Large intestine (tissue), 12 donors: ENCODE measurements at places on chromosomes 3 and 15. TPM values are rescaled to one million over a fixed set of nuclear protein-coding genes. Genes with fewer than 3 reads are reported as not detected.

DNA sequence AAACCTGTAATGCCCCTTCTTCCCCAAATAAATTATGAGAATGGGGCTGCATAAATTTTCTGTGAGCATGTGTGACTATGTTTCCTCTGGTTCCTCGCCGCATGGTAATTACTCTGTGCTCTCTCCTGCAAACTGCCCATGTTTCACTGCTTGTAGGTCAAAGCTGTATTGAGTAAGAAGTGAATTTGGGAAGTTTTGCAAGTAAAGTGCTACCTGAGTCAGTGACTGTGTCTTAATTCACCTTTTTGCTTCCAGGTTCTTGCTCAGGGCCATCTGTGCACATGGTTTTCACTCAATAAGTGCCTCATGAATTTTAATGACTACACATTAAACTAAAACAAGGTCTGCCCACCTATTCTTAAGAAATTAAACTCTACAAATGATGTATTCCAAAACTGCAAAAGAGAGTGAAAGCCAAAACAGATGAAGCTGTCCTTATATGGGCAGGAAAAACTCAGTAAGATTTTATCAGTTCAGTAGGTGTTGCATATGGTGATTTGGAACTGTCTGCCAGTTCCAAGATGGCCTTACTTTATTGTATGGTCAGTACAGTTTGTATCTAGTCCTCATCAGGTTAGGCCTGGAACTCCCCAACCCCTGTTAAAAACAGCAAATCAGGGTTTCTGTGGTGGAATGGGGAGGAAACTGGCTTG, 100.0 kb downstream of the LPP start:
- no peaks in the 10 kb centered on the region for H3K27me3 ChIP-seq
- H3K27ac ChIP-seq, result peak overlapping the region; percentile 42
- peaks cover 34% of the 10 kb centered on the region for H3K4me1 ChIP-seq
- DNase-seq, result no peak

GRCh38 chr15:71329497-71330260, 214.4 kb downstream of the THSD4 start:
- peak; percentile 65 for DNase-seq
- no peaks in the 10 kb centered on the region for H3K27me3 ChIP-seq
- H3K27ac ChIP-seq, result peak overlapping the region; percentile 62
- H3K36me3 ChIP-seq, result no peaks in the 10 kb centered on the region
- no peak overlapping the region for H3K4me3 ChIP-seq

GRCh38 chr15:38130740-38131498, 121.7 kb upstream of the SPRED1 start:
- DNase-seq, result peak; percentile 50
- H3K4me1 ChIP-seq, result peaks cover 43% of the 10 kb centered on the region
- H3K27ac ChIP-seq, result peak overlapping the region; percentile 59
- no peaks in the 10 kb centered on the region for H3K27me3 ChIP-seq
- no peak overlapping the region for H3K4me3 ChIP-seq

GRCh38 chr15:58513726-58514336, 82.0 kb downstream of the LIPC start:
- no peaks in the 10 kb centered on the region for H3K4me1 ChIP-seq
- H3K4me3 ChIP-seq, result no peak overlapping the region
- H3K27me3 ChIP-seq, result no peaks in the 10 kb centered on the region
- DNase-seq, result no peak
- H3K27ac ChIP-seq, result no peak overlapping the region
- H3K36me3 ChIP-seq, result no peaks in the 10 kb centered on the region

DNA sequence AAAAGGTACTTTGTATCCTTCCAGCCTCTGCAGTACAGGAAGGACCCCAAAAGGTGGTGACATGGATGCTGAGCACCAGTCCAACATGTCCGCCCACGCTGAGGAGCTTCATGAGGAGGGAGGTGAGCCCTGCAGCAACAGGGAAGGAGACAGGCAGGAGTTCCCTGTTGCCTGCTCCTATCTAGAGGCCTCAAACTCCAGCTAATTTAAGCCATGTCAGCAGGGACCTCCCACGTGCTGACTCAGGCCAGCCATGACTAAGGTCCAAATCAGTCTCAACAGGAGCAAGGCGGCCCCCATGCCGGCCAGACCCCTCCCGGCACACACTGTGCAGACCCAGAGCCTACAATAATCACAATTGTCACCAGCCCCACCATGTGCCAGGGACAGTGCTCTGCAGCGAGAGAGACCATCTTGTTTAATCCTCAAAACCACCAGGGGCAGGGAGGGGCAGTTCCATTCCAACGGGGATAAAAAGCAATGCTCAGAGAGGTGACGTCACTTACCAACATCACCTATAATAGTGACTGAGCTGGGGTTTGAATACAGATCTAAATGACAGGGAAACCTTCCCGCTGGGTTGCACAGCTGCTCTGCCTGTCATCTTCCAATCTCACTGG, 54.5 kb upstream of the GATA2 start:
- no peaks in the 10 kb centered on the region for H3K27me3 ChIP-seq
- H3K4me1 ChIP-seq, result peaks cover 5% of the 10 kb centered on the region
- H3K36me3 ChIP-seq, result no peaks in the 10 kb centered on the region
- no peak overlapping the region for H3K27ac ChIP-seq
- DNase-seq, result no peak

DNA sequence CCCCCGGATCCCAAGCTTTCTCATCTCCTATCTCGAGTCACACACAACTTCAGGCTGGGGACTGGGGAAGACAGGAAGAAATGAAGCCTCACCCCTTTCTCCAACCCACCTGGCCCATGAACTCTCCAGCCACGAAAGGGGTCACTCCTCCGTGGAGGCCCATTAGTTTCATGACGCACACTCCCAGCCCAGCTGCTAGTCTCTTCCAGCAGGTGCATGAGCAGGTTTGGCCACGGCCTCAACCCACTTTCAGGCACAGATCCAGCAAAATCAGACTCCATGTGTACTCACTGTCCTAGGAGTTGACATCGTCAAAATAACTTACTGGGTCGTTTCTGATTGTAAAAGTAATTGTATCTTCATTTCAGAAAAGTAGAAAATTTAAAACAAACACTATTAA, 76.6 kb downstream of the C3orf70 start:
- H3K36me3 ChIP-seq, result no peaks in the 10 kb centered on the region
- H3K4me1 ChIP-seq, result peaks cover 5% of the 10 kb centered on the region
- H3K27me3 ChIP-seq, result no peaks in the 10 kb centered on the region

DNA sequence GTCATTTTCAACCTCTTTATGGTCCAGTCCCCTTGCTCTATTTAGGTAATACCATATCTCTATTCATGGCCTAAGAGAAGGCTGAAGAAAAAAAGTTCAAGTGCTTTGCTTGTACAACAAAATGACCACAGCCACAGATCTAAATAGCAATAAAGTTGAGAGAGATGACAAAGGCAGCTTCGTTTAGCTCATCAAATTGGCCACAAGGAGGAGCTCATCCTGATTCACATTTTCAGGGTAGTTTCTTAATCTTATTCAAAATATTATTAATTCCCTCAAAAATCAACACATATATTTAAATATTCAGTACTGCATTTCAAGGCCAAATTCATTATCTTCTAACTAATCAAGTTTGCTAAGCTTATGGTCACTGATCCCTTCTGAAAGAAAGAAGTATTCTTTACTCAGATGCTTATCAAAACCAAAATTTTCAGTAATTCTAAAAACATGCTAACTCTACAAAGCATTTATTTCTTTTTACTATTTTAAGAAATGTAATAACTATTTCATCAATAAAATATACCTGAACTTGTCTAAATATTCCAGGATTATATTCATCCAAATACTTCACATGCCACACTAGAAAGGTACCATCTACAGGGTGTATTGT, 85.5 kb downstream of the DMXL2 start:
- H3K4me1 ChIP-seq, result no peaks in the 10 kb centered on the region
- peak; percentile 4 for DNase-seq
- H3K27me3 ChIP-seq, result no peaks in the 10 kb centered on the region
- no peak overlapping the region for H3K27ac ChIP-seq
- H3K36me3 ChIP-seq, result peaks cover 6% of the 10 kb centered on the region

DNA sequence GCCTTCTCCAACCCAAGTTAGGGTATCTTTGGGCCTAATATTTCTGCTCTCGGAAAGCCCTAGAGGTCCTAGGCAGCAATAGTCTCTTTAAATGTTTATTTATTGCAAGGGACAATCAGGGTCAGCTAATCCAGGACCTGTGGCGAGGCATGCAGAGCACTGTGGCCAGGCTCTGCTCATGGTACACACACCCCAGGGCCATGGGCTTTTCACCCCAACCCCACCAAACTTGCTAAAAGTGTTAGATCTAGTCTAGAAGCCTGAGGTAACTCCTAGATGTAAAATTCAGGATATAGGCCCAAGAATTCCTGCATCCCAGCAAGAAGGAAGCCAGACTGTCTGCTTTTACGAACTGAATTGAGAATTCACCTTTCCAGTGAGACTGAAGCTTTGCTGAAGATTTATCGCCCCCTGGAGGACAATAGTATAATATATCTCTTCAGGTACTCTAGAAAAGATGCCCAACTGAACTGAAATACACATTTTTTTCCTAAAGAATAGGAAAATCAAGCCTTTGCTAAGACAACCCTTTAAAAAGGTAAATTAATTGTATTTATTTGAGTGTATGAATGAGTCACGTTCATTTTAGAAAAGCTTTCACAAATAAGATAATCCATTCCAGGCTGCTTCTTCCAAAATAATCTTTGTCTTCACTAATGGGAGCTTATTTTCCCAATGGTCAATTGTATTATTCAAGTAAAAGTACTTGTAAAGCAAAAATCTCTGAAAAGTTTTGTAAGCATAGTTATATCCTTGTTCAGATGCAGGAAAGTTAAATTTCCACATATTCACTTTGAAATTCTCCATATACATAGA, 89.8 kb downstream of the LRRC3B start:
- no peak overlapping the region for H3K4me3 ChIP-seq
- peak; percentile 7 for DNase-seq
- no peaks in the 10 kb centered on the region for H3K36me3 ChIP-seq
- no peaks in the 10 kb centered on the region for H3K27me3 ChIP-seq
- no peaks in the 10 kb centered on the region for H3K4me1 ChIP-seq

DNA sequence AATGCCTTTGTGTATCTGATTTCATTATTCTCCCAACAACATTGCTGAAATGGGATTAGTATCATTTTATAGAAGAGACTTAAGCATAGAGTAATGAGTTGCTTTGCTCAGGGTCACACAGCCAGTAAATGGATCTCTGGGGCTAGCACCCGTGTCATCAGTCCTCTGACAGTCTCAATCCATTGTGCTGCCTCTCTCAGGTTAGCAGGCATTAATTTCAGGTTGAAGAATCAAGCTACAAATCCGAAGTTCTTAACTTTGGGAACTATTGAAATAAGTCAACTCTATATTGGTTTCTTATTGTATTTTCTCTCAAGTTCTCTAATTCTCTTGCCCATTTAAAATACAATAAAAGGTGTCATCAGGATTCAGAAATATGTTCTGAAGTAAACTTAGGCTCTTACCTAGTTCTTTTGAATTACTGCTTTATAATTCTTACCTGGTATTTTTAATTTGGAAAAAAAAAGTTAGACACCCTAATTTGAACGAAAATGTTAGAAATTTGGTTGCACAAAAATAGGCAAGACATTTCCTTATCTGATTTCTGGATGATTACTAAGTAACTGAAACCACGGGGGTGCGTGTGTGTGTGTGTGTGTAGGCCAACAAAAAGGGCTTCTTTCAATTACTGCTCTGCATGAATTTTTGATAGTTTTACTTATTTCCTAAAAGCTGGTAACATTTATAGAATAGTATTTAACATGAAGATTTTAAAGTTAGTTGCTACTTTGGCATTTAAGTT, 189.8 kb downstream of the MBNL1 start:
- H3K27ac ChIP-seq, result no peak overlapping the region
- no peaks in the 10 kb centered on the region for H3K27me3 ChIP-seq
- H3K4me1 ChIP-seq, result no peaks in the 10 kb centered on the region
- no peak overlapping the region for H3K4me3 ChIP-seq

DNA sequence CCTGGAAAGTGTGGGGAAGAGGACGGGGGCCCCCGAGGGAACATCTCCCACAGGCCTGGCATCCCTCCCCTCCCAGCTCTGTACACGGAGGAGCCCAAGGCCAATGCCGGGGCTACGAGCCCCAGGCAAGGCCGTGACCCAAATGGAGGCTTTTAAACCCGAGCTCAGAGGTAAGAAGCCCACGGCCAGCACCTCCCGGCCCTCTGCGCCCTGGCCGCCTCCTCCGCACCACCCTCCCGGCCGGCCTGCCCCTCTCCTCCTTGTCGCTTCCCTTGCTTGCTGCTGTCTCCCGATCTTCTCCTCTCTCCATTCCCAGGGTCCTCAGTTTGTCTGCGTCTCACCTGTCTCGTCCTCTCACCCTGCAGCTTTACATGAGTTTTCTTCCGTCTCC, 1.3 kb downstream of the MUC4 start:
- H3K36me3 ChIP-seq, result no peaks in the 10 kb centered on the region

HIGD2B gene
- polyA plus RNA-seq, result not detected

GPR171 gene
- 2.5 TPM for polyA plus RNA-seq

SLCO2A1 gene
- polyA plus RNA-seq, result 8.2 TPM

PP2D1 gene
- 0.39 TPM for polyA plus RNA-seq

RTP4 gene
- 15.8 TPM for polyA plus RNA-seq

VEPH1 gene
- 0.63 TPM for polyA plus RNA-seq

KBTBD13 gene
- polyA plus RNA-seq, result 0.04 TPM
